ENCODE measurements at places on chromosomes 11 and 22.

DNA sequence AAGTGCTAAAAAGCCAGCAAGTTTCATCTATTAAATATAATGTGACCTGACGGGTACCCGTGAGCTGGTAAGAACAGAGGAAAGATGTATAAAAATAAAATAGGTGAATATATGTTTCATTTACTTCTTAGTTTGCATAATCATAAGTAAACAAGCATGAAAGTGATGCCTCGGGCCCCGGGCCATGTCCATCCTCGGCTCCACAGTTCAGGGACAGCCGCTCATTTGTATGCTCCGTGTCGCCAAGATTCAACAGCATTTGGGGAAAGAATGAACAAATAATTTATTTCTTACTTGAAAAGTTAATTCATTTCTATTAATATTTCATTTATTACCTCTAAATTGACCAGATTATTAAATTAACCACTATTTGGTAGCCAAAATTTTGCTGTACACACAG is 251.8 kb downstream of the NTM start:
- DNase-seq, result no peak

GRCh38 chr11:75150879-75151278 is at the start of gene SLCO2B1:
Gene SLCO2B1, plus strand, starts transcription at chr11:75151107. Its CDS starts 275 bp downstream, at chr11:75151382.
- DNase-seq, result no peak

- DNase-seq, result no peak
Measured at GRCh38 chr22:30636226-30637077, 871 bp downstream of the SLC35E4 start.

DNA sequence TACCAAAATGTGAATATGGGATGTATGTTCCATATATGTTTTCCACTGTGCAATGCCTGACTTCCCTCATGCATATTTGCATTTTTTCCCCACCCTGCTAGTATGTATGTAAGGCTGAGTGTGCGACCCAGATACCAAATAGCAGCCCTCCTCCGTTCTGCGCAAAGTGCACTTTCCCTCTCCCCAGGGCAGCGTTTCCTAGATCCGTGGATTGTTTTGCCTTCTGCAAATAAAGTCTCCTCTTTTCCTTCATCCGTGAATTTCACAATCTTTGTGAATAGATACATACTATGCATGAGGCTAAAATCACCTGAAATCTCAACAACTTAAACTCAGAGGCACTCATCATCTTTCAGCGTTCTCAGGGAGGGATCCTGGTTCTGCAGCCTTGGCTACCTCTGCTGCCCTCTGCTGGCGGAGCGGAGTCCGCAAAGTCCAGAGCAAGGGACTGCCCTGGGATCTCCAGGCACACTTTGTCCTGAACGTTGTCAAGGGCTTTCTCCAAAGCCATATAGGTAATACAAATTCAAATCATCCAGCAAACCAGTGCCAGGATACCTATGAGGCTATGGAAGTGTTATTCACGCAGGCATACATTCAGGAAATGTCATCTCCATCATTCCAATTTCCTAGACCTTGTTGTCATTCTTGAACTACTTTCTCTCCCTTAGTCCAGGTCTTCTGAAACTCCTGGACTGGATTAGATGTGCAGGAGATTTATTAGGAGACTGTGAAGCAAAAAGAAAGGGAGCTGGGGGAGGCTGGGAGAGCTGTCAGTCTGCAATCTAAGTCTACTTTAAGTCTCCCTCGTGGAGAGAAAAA is 53.1 kb downstream of the CNTF start:
- DNase-seq, result peak; percentile 70

- DNase-seq, result no peak
Measured at GRCh38 chr11:68011051-68011943, 1.2 kb downstream of the ALDH3B1 start.

DNA sequence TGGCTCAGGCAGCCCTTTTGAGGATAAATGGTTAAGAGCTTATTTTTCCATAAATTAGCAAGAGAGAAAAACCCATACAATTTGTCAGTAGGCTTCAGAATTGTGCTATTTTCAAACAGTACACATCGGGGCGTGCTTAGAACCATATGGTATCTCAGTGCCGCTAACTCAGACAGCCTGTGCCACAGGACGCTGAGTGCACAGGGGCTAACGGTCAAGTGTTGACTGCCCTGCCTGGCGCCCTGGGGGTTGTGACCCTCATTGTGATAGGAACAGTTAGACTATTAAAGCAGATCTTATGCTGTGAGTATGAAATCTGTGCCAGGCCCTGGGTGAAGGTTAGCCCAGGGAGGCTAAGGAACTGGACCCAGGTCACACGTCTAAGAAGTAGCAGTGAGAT is 1519.7 kb downstream of the BRD1 start:
- no peak for DNase-seq

DNA sequence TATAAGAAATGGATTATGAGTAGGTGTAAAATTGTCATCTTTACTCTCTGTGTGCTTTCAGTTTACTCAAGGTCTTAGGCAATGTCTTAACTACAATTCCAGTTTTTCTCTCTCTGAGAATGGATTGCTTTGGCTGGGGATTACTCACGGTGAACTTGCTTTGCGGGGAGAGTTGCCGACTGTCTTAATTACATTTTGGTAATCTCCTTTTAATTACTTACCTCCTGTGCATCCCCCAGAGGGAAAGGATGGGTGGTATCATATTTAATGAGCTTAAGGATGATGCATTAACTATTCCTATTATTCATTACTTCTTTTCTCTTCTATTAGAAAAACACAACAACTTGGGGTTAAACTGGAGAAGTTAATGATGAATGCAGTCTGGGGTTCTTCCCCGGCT is 159.4 kb downstream of the MPPED1 start:
- no peak for DNase-seq

DNA sequence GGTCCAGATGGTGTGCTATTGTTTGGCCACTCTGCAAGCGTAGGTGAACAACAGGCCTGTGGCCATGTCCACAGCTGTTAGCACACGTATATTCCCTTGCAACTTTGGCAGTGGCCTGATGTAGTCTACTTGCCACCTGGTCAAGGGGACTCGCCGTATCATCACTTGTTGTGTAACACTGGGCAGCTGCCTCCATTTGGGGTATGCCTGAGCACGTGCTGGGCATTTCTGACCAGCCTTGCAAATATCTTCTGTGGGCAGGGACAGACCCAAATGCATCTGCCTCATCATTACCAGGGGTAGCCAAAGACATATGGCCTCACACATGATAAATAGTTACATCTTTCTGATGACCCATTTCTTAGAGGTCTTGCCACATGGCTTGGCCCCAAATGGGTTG is 434.2 kb downstream of the DYNC2H1 start:
- DNase-seq, result no peak

GRCh38 chr11:36186340-36187175 is 102.7 kb downstream of the COMMD9 start:
- DNase-seq, result no peak

DNA sequence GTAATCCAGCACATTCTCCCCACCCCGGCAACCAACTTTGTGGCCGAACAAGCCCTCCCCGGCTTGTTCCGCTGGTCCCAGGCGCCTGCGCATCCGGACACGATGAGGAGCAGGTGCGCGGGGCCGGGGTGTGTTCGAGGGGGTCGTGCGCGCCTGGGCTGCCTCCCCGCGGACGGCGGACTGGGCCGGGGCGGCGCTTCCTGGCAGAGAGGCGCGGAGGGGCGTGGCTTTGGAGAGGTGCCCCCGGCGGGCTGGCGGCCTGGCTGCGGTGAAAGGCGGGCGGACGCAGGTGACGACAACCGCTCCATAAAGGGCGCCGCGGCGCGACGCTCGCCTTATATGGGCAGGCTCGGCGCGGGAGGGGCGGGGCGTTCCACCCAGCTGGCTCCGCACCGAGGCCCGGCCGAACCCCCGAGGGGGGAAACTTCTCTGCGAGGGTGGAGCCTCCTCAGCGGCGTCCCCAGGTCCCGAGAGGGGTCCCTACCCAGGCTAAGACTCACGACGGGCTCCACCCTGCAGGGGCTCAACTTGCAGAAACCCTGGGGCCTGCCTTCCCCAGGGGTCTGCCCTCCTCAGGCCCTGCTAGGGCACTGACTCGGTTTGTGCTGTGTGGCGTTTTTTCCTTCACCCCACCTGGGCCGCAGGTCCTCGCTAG is 26.4 kb downstream of the TXN2 start:
- peak; percentile 95 for DNase-seq

DNA sequence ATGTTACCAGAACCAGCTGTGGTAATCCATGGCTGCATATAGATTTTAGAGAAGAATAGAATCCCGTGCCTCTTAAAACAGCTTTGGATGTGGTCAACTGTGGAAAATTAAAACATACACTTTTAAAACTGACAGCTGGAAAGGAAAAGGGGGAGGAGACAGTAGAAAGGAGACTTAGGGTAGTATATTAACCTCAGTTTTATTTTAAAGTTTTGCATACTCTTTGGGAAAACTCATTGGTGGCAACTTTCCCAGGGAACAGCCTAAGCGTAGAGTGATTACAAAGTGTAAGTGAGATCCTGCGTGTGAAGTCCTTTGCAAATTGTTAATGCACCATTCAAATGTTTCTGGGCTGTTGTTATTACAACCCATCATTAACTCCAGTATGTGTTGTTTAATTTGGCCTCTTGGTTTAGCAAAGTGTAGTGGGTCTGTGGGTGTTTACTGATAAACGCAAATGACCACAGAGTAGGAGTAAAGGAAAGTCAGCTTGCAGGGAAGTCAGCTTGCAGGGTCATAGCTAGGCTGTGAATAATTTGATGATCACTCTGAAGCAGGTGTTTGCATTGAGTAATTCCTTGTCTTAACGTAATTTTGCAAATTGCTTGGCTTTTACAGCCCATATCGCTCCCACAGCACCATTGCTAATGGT is 88.0 kb upstream of the DBX1 start:
- DNase-seq, result no peak

DNA sequence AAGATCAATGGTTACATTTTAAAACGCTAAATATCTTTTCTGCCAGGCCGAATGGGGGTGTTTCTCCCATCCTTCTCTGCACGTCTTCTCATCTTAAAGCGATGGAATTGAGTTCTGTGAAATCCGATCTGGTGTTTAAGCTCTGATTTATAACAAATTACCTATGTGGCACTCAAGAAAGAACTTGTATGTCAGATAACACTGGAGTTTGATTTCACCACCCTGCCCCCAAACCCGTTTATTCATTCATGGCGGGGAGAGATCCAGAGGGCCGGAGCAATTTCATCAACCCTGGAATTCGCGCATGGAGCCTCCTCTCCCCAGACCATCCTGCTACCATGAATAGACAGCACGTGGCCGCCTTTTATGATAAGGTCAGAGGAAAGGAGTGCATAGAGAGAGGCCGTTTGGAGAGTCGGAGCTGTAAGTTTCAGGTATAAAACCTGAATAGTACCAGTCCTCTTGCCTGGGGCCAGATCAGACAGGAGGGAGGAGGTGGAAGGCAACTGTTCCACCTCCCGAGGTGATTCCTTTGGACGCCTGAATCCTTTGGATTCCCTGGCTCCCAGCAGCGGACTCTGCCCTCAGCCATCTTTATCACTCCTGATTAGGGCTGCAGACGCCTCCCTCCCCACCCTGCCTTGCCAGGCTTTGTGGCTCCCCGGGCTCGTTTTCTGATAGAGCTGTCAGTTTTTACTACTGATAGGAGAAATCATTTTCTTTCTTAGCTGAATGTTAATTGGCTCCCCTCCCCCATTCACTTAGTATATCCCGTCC is 27.3 kb upstream of the NFAM1 start:
- no peak for DNase-seq

GRCh38 chr11:57339328-57339727 is 1.2 kb downstream of the P2RX3 start:
- DNase-seq, result no peak

DNA sequence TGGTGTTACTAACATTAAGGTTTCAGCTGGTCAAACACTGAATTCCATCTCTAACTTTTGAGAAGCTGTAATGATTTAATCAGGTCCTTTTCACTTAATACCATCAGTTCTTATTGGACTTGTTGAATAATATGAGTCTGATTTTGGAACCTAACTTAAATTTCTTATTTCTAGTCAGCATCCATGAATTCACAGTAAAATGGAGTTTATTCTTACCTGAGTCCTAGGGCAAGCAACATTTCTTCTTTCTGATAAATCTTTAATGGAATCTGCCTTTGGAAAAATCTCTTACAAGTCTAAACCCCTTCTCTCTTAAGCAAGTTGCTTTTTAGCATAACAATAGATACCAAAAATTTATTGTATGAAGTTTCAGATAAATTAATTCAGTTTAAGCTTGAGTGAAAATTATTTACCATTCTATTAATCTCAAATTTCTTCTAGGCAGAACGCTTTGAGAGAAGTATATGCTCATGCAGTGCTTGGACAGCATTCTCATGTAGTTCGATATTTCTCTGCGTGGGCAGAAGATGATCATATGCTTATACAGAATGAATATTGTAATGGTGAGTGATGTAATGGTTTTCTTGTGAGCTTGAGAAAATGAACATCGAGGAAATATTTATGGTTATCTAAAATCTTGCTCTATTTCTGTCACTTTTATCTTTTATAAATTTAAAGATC is 3.4 kb downstream of the WEE1 start:
- DNase-seq, result no peak

- no peak for DNase-seq
Measured at GRCh38 chr11:21814169-21814568, 378.7 kb upstream of the ANO5 start.

DNA sequence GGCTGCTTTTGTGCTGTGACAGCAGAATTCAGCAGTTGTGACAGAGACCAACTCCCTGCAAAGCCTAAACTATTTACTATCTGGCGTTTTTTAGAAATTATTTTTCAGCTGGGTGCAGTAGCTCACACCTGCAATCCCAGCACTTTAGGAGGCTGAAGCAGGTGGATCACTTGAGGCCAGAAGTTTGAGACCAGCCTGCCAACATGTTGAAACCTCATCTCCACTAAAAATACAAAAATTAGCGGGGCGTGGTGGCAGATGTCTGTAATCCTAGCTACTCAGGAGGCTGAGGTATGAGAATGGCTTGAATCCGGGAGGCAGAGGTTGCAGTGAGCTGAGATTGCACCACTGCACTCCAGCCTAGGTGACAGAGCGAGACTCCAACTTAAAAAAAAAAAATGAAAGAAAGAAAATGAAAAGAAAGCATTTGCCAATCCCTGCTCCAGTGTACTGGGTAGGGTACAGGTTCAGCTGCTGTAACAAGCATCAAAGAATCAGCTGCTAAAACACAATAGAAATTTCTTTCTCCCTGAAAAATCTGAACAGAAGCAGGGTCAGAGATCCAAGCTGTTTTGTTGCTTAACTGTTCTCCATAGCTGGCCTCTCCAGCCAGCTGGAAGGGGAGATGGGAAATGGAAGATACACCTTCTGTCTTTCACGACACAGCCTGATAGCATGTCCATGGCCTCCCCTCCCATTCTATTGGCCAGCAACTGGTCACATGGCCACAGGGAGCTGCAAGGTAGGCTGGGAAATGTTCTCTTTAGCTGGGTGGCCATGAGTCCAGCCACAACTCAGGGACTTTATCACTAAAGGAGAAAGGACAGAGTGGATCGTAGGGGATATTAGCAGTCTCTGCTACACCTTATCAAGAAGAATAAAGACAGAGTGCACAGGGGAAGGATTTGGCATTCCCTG is 8.5 kb upstream of the NCF4 start:
- DNase-seq, result no peak

DNA sequence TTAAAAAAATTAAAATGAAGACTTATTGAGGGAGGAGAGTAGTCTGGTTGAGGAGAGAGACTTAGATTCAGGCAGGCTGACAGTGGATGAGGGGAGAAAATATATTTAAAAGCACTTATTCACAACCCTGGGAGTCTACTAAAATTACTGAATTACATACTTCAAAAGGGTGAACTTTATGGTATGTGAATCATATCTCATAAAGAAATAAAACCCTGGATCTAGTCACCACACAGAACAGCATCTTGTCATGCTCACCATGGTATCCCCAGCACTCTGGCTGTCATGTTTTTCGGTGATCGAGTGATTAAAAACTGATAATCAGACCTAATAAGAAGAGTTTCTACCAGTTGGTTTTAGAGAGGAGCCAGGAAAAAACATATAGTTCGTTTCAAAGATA is 11.0 kb downstream of the TEAD1 start:
- no peak for DNase-seq

- DNase-seq, result no peak
Measured at GRCh38 chr22:47376901-47377505, 614.6 kb downstream of the TBC1D22A start.
